ENCODE measurements at places on chromosomes 3 and 15.

DNA sequence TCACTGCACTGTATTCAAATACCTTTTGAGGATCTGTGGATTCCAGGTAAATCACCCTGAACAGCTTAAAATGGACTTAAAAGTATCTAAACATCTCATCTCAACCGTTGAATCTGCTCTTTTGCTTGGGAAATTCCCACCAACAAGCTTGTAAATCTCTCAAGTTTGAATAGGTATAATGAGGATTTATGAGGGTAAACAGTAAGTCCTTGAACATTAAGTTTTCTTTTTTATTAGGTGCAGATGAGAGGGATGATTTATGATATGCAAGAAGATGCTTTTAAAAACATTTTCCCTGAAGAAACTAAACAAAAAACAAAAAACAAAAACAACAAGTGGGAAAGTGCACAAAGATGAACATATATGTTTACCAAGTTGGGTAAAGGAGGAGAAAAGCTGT lies 290.6 kb downstream of the ROBO1 start:
- H3K27me3 ChIP-seq: no peaks in the 10 kb centered on the region
- no peak overlapping the region for H3K4me3 ChIP-seq
- H3K4me1 ChIP-seq: no peaks in the 10 kb centered on the region
- H3K36me3 ChIP-seq: no peaks in the 10 kb centered on the region
- no peak overlapping the region for H3K27ac ChIP-seq
- DNase-seq: no peak

DNA sequence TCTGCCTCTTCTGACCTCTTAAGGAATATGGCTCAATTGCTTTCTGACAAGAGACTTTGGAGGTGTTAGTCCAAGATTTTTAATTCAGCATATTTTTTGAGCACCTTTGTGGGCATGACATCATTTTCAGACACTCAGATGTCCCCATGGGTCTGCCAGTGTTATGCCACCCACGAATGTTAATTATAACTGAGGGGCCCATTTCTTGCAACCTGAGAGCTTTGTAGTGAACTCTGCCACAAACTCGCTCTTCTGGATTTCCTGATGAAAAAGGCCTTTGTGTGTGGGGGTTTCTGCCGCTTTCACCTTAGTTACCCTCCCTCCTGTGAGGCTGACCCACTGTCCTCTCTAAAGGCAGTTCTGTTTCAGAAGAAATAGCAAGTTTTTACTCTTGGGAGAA lies 64.5 kb upstream of the CCR4 start:
- no peaks in the 10 kb centered on the region for H3K36me3 ChIP-seq
- H3K27me3 ChIP-seq: no peaks in the 10 kb centered on the region
- no peak overlapping the region for H3K27ac ChIP-seq
- no peak overlapping the region for H3K4me3 ChIP-seq
- no peak for DNase-seq

DNA sequence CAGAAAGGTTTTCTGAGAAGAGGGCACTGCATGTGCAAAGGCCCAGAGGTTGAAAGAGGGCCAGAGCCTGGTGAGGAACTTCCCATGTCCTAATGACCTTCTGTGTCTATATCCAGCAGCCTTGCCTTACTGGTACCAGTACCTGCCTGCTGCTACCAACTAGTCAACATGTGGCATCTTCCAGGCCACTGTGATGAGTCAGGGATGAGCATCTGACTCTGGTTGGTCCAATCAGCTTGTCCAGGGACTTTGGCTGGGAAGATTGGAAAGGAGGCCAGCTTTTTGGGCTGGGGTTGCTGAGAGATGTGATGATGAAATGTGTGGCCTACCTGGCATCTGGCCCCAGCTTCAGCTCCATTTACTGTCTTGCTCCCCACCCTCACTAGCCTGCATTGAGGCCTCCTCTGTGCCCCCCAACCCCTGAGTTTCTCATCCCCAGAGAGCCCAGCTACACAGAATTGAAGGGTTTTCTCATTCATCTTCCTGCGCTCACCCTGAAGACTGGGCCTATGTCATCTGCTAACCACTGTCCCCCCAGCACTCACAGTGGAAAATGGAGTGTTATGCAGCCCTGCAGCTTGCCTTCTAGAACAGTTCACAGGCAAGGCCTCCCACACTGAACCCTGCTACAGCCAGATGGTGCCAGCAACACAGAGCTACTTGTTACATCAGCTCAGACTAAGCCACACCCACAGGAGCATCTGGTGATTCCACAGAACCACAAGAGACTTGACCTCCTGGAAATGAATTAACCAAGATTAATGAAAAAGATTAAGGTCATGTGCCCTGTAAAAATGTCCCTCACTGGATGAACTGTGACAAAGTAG lies 1.3 kb upstream of the TWF2 start:
- H3K27ac ChIP-seq: peak overlapping the region; percentile 87
- peak; percentile 73 for DNase-seq
- H3K4me3 ChIP-seq: peak overlapping the region; percentile 93
- H3K36me3 ChIP-seq: no peaks in the 10 kb centered on the region
- no peaks in the 10 kb centered on the region for H3K27me3 ChIP-seq
- peaks cover 69% of the 10 kb centered on the region for H3K4me1 ChIP-seq

GRCh38 chr3:146834917-146835316 lies 229.8 kb upstream of the PLSCR5 start:
- H3K27ac ChIP-seq: no peak overlapping the region
- H3K36me3 ChIP-seq: no peaks in the 10 kb centered on the region
- no peaks in the 10 kb centered on the region for H3K27me3 ChIP-seq
- no peak for DNase-seq
- no peaks in the 10 kb centered on the region for H3K4me1 ChIP-seq

GRCh38 chr3:11719406-11720303 lies 75.9 kb upstream of the VGLL4 start:
- H3K27ac ChIP-seq: peak overlapping the region; percentile 90
- H3K36me3 ChIP-seq: no peaks in the 10 kb centered on the region
- H3K4me3 ChIP-seq: peak overlapping the region; percentile 76
- H3K4me1 ChIP-seq: peaks cover 43% of the 10 kb centered on the region
- H3K27me3 ChIP-seq: no peaks in the 10 kb centered on the region
- DNase-seq: peak; percentile 79

Data from PC-9 (cell line).